ENCODE measurements at places on chromosomes 3 and 15.

GRCh38 chr15:87686339-87686738 is 570.2 kb downstream of the NTRK3 start:
- H3K4me1 ChIP-seq: no peaks in the 10 kb centered on the region
- no peak overlapping the region for H3K27ac ChIP-seq
- no peaks in the 10 kb centered on the region for H3K36me3 ChIP-seq

GRCh38 chr3:63652066-63652725 is at the start of gene SNTN:
TSS of gene SNTN (plus strand) at chr3:63652675. CDS start at chr3:63652688, 13 bp downstream.
- no peaks in the 10 kb centered on the region for H3K4me1 ChIP-seq
- H3K36me3 ChIP-seq: no peaks in the 10 kb centered on the region
- no peak within 1 kb of the TSS for H3K4me3 ChIP-seq
- H3K27ac ChIP-seq: no peak within 1 kb of the TSS
- DNase-seq: no peak

GRCh38 chr3:52721002-52721729 is 15.3 kb downstream of the SPCS1 start:
- no peak for DNase-seq
- H3K4me3 ChIP-seq: no peak overlapping the region
- H3K27ac ChIP-seq: no peak overlapping the region
- H3K4me1 ChIP-seq: peaks cover 10% of the 10 kb centered on the region

- peak overlapping the region; percentile 97 for H3K27ac ChIP-seq
- H3K4me3 ChIP-seq: peak overlapping the region; percentile 86
- H3K4me1 ChIP-seq: no peaks in the 10 kb centered on the region
- peaks cover 47% of the 10 kb centered on the region for H3K27me3 ChIP-seq
- H3K36me3 ChIP-seq: peaks cover 41% of the 10 kb centered on the region
- no peak for DNase-seq
Observed at GRCh38 chr15:96333131-96334016, 2.9 kb downstream of the NR2F2 start.
